Islet precursor cell (in vitro differentiated cells): ENCODE measurements at places on chromosomes 5 and 9.

DNA sequence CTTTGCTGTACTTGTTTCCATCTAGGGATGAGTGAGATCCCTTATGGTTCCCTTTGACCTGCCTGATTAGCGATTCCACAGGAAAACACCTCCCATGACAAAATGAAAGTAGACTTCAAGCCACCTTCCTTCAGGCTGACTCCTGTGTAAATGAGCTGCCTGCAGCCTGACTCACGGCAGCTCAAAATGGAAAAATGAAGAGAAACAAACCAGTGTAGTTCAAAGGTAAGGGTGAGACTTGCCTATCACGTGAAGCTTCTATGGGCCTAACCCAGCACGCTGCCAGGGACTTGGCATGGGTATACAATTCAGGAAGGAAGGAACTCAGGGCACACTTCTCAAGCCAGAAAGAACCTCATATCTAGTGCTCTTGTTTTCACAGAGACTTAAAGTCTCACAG, 110.1 kb upstream of the LRRTM2 start:
- peak; percentile 46 for DNase-seq

DNA sequence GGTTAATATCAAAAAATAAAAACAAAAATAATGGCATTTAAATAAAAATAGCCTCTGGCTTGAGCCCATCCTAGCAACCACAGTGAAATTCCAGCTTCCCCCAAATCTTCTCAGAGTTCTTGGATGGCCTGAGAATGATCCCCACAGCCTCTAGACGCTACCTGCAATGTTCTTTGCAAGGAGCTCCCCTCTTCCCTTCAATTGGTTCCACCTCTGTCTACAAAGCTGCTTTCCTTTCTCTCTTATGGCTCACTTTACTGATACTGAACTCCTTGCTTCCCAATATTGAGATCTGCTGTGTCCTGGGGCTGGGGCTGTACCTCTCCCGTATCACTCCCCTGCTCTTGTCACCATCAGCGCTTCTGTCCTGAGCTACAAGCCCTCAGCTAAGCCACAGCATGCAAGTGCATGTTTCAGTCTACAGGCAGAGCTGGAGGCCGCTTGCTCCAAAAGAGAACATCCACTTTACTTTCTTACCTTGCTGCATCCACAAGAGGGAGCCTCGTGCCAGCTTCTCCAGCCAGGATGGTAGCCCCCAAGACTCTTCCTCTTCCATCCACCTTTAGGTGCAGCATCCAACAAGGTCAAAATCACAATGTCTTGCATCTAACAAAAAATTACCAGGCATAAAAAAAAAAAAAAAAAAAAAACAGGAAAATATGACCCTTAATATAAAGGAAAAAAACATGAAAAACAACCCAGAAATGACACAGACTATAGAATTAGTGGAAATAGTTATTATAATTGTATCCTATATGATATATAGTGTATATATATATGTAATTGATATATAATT, 57.4 kb upstream of the PRSS3 start:
- peak; percentile 79 for DNase-seq

- peak; percentile 76 for DNase-seq
Observed at GRCh38 chr9:98552331-98552730, 156.4 kb downstream of the GABBR2 start.

GRCh38 chr5:109247986-109248385, 161.8 kb downstream of the PJA2 start:
- no peak for DNase-seq

GRCh38 chr5:170411100-170411499, 21.9 kb upstream of the KCNMB1 start:
- no peak for DNase-seq

DNA sequence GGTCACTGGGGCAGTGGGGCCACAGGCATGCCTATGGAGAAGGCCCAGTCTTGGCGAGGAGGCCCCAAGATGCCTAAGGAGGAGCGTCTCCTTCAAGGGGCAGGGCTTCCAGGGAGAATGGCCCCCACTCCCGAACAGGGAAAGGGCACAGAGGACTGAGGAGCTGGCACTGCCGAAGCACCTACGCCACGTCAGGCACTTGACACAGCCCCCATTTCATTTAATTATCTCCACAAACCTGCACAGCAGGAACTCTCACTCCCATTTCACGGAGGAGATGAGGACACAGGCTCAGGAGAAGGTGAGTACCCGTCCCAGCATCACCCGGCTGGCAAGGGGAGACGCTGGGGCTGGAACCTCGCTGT, 26.0 kb downstream of the EGR1 start:
- no peak for DNase-seq

DNA sequence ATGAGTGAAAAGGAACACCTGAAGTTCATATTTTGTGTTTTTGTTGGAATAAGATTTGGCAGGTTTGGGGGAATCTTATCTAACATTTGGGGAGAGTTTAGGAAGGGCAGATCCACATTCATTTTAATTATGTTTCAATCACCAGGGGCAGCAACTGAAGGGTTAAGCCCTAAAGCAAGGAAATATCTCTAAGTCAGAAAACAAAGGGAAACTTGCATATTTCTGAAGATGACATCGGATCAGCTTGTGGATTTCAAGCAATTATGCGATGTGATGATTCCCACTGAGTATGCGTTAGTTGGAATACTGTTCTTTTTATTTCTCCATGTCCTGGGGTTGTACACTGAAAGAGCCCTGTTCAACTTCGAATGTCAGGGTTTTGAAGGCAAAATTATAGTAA, 59.8 kb upstream of the NFIB start:
- no peak for DNase-seq
